Heart right ventricle (tissue), 16 donors: ENCODE measurements at places on chromosomes 1 and 21.

DNA sequence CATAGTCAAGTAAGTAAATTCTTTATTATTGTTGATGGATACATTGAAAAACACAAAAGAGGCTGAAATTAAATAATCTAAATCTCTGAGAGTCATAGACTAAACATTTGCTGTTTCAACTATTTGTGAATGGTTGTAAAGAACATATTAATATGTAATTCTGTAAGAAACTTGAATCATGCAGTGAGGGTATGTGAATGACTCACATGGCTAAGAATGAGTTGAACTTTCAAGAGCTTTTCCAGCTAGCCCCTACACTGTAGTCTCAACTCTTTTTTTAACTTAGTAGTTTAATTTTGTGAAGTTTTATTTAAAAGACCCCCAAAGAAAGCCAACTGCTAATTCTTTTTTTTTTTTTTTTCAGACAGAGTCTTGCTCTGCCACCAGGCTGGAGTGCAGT, 588.1 kb downstream of the DPYD start:
- DNase-seq, result no peak

GRCh38 chr1:236907205-236907604, 97.0 kb downstream of the MT1HL1 start:
- DNase-seq, result no peak

DNA sequence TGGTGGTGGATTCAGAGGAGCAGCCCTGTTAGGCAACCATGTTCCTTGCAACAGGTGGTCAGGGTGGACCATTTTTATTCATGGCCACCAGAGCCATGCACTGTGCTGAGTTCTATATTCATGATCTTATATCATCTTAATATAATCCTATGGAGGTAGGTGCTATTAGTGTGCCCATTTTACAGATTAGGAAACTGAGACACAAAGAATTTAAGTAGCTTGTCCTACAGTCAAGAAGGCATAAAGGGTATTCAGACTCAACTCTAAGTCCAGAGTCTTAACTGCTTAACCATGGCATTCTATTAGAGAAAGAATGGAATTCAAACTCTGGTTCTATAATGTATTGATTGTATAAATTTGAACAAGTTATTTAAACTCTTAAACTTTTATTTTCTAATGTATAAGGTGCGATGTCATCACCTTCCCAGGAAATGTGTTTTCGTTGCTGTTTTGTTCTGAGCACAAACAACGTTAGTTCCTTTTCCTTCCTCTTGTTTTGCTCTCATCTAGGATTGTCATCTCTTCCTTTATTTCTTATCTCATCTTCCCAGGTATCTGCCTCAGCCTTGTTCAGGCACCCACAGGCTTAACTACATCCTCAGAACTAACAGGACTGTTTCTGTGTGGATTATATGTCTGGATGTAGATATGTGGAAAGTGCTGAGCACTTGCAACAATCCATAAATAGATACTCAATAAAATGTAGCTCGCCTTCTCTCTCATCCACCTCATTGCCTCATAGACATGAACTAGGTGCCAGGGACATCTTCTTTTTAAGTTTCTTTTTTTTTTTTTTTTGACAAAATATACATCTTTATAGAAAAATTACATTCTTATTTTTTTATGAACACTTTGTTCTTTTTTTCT, 207.1 kb downstream of the NFIA start:
- no peak for DNase-seq

DNA sequence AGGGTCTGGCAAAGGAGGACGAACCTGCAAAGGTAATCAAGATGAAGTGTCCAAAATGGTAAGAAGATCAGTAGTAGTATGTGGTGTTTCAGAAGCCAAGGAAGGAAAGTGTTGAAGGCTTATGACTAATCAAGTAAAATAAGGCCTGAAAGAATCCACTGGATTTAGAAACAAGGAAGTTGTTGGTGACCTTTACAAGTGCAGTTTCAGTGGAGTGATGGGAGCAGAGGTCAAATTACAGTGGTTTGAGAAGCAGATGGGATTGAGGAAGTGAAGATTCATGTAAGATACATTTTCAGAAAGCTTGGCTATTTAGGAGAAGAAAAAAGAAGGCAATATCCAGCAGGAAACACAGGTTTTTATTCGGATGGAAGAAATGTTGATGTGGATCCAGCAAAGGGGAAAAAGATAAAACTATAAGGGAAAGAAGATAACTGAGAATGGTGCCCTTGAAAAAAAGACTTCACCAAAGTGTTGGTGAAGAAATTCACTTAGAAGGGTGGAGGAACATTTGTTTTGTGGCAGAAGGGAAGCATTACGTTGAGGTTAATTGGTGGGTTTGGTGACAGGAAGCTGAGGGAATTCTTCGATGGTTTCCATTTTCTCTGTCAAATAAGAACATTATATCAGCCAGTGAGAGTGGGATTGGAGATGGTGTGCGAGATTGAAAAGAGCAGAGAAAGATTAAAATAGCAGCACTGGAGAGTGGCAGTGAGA, 2.1 kb downstream of the ARMH1 start:
- DNase-seq, result no peak

GRCh38 chr1:162908780-162909179, 47.8 kb upstream of the CCDC190 start:
- no peak for DNase-seq

GRCh38 chr1:36645867-36646266, 163.2 kb upstream of the CSF3R start:
- no peak for DNase-seq

DNA sequence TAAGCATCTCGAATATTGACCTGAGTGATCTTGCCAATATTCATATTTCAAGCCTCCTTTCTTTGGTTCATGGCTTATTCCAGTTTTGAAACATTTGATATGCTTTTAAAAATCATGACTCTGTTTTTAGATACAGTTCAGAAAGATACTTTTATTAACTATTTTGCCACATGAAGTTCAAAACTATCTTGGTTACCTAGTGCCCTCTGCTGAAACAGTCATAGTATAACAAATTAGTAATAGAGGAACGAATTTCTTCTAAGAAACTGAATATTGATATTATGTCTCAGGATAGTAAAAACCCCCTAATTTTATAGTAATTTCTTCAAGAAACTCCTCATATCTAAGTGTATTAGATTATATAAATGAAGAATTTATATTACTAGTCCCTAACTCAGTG, 52.6 kb upstream of the RC3H1 start:
- no peak for DNase-seq

GRCh38 chr1:204476563-204476962, 18.0 kb downstream of the PIK3C2B start:
- DNase-seq, result no peak

- DNase-seq, result no peak
Measured at GRCh38 chr1:164617377-164618201, 58.6 kb downstream of the PBX1 start.

- DNase-seq, result no peak
Measured at GRCh38 chr1:18967066-18967690, 10.7 kb upstream of the IFFO2 start.

- DNase-seq, result no peak
Measured at GRCh38 chr21:26041431-26042180, 129.0 kb downstream of the APP start.

GRCh38 chr1:26784023-26784871, 3.5 kb upstream of the PIGV start:
- peak; percentile 51 for DNase-seq

GRCh38 chr1:21673277-21673780, 4.2 kb upstream of the RAP1GAP start:
- DNase-seq, result peak; percentile 82

DNA sequence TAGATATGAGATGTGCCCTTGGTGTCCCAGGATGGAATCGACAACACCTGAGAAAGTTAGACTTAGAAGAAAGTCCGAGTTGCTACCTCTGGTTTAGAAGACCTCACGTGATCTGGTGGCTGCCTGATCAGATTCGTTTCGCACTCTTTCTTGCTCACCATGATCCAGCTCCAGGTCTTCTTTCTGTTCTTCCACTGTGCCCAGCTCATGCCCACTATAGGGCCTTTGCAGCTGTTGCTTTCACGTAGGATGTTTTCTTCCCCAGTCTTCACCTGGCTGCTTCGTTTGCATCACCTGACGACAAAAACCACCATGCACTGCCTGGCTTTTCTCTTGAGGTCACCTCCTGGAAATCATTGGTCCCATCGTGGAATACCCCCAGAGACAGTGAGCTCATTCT, 311.1 kb downstream of the PRDM2 start:
- DNase-seq, result no peak
